Activated CD8-positive, alpha-beta memory T cell treated with anti-CD3 and anti-CD28 coated beads for 48 hours (primary cell): ENCODE measurements at places on chromosomes 5 and 9.
A peak's percentile ranks its signal among the peaks of the same experiment; 100 is the strongest.

- no peak for DNase-seq
Observed at GRCh38 chr5:100772548-100772947, 130.5 kb downstream of the ST8SIA4 start.

- no peak for DNase-seq
Observed at GRCh38 chr9:72540348-72540873, 19.0 kb downstream of the TMC1 start.

DNA sequence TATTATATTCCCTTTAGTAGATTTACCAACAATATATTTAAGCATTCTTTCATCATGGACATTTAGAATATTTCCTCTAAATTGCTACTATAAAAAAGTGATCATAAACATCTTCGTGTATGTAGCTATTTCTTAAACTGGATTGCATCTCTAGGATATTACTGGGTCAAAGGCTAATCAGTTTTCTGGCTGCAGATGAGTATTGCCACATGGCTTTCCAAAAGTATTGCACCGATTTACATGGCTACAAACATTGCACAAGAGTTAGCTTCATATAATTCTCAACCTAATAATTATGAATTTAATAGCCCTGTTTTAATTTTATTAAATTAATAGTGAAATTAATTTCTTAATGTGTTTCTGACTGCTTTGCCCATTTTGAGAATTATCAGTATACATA lies 183.4 kb downstream of the DMRT2 start:
- DNase-seq = no peak

DNA sequence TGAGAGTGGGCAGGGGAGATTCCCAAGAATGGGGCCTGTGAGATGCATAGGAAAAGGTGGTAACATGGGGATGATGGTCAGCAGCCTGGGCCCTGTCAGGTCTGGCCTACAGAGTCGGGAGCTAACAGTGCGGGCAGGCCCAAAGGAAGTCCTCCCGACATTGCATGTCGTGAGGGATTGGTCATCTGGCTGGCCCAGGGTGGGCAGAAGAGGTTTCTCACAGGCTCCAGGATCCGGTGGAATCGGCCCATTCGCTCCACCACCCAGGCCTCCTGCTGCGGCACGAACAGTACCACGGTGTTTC lies 514 bp downstream of the STOML2 start:
- DNase-seq = no peak

DNA sequence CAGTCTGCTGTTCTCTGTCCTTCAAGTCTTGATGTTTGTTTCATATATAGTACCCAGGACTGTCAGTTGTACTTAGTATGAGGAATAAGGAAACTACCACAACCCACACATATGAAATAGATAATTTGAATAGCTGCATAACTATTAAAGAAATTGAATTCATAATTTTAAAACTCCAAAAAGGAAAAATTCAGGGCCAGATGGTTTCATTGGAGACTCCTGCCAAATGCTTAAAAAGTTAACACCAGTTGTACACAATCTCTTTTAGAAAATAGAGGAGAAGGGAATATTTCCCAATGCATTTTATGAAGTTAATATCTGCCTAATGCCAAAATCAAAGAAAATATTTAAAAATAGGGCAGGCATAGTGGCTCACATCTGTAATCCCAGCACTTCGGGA lies 24.6 kb upstream of the SPIN1 start:
- no peak for DNase-seq

GRCh38 chr9:129203556-129203909 lies 25.5 kb upstream of the IER5L start:
- no peak for DNase-seq

DNA sequence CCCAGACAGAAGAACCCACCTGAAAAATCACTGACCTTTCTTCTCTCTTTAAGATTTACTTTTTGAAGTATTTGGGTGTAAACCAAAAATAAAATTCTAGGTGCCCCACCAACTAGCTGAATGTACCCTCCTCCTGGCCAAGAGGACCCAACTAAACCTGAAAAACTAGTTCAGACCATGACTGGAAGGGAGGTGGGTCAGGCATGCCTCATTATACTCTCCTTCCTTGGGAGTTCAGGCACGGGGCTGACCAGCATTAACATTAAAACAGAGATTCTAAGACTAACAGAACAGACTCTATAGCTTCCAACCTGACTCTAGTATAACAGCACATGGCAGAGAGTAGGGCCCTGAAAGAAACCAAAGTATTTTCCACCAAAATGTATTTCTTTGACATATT lies 61.4 kb downstream of the CERT1 start:
- DNase-seq = no peak

DNA sequence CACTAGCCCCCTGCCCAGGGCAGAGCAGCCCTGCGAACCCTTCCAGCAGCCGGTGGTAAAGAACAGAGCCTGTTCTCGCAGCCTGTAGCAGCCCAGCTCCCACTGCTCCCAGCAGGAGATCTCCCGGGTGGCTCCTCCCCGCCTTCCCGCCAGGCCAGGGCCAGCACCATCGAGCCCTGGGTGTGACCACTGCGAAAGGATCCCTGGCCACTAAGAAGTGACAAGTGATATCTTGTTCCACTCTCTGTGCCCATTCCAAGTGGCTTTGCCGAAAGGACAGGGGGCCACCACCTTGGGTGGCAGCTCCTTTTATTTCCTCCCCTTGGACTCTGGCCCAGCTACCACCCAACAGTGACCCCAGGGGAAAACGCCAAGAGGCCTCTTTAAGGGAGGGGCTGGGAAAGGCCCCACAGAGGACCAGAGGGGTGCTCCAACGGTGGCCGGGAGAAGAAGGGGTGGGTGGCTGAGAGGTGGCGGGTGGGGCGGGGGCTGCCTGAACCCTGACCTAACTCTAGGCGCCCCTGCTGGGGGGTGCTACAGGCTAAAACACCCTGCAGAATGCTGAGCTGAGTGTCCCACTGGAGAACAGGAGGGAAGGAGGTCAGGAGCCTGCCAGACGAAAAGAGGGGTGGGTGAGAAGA lies 1.6 kb downstream of the NACC2 start:
- no peak for DNase-seq

DNA sequence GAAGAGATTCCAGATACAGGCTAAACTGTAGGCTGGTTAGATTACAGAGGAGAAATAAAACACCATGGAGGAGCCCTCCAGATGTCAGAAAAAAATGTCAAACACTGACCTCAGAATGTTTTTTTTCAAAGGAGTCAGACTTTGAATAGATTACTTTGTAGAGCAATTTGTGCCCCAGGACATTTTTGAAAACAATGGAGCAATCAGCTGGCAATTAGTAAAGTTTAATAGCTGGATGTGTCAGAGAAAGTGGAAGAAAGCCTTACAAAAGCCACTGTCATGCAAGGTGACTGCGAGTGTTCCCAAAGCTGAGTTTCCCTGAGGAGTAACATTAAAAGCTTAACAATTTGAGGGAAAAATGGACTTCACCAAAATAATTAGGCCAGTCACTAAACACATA lies 417.8 kb upstream of the CTNND2 start:
- DNase-seq = no peak

DNA sequence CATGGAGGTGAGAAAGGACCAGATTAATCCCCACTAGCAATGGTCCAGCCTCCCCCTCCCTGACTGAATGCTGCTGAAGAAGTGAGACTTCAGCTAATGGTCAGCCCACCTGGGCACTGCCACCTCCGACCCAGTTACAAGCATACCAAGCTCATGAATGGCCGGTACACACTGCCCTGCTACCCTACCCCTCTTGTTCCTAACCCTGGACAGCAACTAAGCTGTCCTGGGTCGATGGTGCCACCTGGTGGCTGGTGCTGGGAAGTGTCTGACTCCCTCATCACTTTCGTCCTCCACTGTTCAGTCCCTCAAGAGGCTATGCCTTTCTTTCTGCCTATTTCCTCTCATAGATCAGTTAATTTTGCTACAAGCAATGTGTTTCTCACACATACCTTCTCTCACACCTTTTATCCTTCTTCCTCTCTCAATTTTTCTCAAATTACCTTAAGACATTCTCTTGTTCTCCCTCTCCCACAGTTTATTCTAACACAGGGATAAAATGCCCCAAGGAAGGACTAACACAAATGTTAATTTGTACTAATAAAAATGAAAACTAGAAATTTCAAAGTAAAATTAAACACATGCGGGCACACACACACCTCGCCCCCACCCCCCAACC lies 42.4 kb downstream of the PAX5 start:
- peak; percentile 41 for DNase-seq

GRCh38 chr5:157463621-157464518 lies 3.9 kb downstream of the NIPAL4 start:
- DNase-seq = no peak

DNA sequence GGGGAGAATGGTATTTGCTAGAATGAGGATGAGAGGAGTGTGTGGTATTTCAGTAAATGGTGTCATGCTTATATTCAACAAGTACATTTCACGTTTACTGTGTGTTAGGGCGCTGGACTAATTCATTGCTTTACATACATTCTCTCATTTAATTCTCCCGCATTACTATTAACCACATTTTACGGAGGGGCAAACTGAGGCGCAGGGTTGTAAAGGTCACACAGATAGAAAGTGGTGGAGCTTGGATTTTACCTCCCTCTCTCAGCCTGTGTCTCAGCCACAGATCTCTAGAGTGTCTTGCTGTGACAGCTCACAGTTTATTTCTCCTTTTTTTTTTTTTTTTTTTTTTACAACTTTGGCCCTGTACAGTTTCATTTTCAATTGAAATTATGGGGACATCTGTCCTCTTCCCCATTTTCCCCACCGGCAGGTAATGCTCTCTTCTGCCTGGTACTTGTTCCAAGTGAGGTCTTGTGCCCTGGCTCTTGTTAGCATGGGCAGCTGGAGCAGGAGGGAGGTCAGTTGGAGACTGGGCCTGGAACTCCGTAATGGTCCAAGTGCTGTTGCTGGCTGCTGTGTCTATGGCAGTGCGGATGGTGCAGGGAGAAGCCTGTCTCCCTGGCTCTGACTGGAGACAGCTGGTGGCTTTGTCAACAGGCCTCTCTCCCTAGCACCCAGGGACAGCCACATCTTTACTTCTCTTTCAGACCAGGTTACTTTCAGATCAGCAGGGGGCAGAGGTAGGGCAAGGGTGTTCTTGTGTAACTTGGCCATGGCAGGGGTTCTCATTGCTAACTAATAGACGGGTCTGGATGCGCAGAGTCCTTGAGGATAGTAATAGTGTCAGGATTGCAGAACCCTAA lies 20.5 kb upstream of the NDST1 start:
- DNase-seq = no peak

GRCh38 chr5:5313101-5313635 lies 109.3 kb upstream of the ICE1 start:
- no peak for DNase-seq

DNA sequence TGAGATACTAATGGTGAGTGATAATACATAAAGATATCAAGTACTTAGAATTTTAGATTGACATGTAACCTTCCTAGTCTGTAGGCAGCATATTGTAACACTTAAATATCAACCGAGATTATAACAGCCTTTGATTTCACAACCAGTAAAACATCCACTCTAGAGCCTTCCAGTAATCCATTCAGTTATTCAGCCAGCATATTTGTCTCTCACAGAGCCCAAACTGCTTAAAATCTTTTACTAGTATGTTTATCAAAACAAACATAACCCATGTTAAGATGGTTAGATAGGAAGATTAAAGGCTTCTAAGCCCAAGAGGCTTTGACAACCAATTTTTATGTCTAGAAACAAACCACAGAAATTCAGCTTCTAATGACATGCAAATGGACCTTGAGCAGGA lies 177.9 kb upstream of the FST start:
- no peak for DNase-seq

DNA sequence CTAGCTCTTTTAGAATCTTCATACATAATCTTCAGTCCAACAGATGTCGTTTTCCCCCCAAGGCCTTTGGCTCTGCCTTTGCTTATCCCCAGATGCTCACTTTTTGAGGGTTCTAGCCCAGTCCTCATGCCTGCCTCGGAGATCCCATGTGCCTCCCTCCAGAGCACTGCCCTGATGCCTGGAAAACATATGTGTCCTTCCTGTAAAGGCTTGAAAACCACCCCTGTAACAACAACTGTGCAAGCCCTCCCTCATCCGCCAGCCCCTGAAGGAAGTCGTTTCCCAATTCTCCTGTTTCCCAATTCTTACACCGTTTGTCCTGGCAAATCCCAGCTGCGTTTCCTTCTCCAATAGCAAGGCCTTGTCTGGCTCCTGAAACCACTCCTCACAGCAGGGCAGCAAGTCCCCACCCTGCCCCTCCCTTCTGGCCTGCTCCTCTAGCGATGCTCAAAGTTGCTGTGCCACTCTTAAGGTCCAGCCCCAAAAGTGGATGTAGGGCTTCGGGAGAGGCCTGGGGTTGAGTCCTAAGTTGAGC lies 52.2 kb downstream of the SLC36A1 start:
- DNase-seq = no peak

GRCh38 chr9:105138306-105138801 lies 106.1 kb upstream of the SLC44A1 start:
- no peak for DNase-seq

GRCh38 chr9:124099860-124100259 lies 88.3 kb downstream of the LHX2 start:
- no peak for DNase-seq

GRCh38 chr9:13942695-13943094 lies 371.2 kb downstream of the NFIB start:
- no peak for DNase-seq
